Peyer's patch (tissue), 4 donors: ENCODE measurements at places on chromosomes 4 and X. TPM values are rescaled to one million over a fixed set of nuclear protein-coding genes. Genes with fewer than 3 reads are reported as not detected.

DNA sequence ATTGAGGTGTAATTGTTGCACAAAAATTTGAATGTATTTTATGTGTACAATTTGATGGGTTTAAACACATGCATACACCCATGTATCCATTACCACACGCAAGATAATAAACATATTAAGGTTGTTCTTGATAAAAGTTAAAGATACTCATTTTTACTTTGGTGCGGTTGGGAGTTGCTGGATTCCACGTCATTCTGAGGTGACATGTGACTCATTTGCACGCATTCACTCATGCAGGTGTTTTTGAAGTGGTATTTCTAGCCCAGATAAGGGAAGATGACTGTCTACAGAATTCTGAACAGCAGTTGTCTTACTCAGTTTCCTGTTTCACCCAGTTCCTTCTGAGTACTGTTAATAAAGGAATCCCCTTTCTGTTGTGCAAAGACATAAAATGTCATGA lies 142.0 kb downstream of the RTL3 start:
- DNase-seq: no peak
- H3K27me3 ChIP-seq: no peaks in the 10 kb centered on the region
- no peaks in the 10 kb centered on the region for H3K36me3 ChIP-seq
- no peak overlapping the region for H3K4me3 ChIP-seq

- H3K4me3 ChIP-seq: no peak overlapping the region
- no peaks in the 10 kb centered on the region for H3K27me3 ChIP-seq
- no peaks in the 10 kb centered on the region for H3K36me3 ChIP-seq
- H3K4me1 ChIP-seq: no peaks in the 10 kb centered on the region
These were observed 40.2 kb upstream of the NHSL2 start for GRCh38 chrX:71870208-71871098.

GRCh38 chr4:158008551-158009218 lies 164.1 kb downstream of the GASK1B start:
- H3K27ac ChIP-seq: no peak overlapping the region
- no peaks in the 10 kb centered on the region for H3K4me1 ChIP-seq
- H3K36me3 ChIP-seq: no peaks in the 10 kb centered on the region
- H3K27me3 ChIP-seq: no peaks in the 10 kb centered on the region
- no peak overlapping the region for H3K4me3 ChIP-seq

The MTNR1A gene
- not detected for total RNA-seq

DNA sequence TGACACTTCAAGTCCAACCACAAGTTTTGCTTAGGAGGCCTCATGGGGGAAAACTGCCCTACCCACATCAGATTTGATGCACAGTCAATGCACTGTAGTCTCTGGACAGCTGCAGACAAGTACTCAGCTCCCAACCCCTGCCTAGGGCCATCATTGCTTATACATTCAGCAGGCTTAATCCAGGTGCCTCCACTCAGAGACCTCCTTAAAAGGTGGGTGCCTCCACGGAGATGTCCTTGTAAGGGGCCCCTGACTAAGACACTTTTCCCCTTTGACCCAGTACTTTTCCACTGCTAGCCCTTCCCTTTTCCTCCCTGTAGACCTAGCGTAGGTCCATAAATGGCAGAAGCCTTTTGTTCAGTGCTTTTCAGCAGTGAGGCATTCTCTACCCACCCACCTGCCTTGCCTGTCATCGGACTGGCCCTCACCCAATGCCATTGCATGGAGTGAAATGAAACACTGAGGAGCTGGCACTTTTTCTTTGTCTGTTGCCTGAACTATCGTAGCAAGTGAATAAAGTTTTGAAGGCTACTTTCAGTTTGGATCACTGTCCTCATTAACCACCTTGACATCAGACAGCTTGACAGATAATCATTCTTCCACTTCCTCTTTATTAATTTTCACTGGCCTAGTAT lies 23.8 kb upstream of the PLK4 start:
- H3K27me3 ChIP-seq: no peaks in the 10 kb centered on the region
- no peaks in the 10 kb centered on the region for H3K4me1 ChIP-seq
- no peak overlapping the region for H3K27ac ChIP-seq
- no peaks in the 10 kb centered on the region for H3K36me3 ChIP-seq
- H3K4me3 ChIP-seq: no peak overlapping the region

DNA sequence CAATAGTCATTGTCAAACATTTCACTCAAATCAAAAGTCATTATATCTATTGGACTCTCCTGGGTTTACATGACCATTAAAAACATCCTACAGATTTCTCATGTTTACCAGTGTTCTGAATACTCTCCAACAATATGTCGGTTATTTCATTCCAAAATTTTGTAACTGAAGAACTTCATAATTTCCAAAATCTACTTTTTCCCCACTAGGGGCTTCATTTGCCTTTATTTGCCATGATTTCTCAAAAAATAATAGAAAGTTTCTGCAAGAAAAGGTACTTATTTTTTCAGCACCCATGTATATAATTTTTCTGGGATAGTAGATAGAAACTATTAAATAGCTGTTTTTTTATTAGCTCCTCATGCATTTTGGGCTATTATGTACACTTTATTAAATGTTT lies 49.0 kb downstream of the PRDM5 start:
- no peak overlapping the region for H3K4me3 ChIP-seq
- H3K4me1 ChIP-seq: no peaks in the 10 kb centered on the region
- no peak overlapping the region for H3K27ac ChIP-seq
- H3K27me3 ChIP-seq: no peaks in the 10 kb centered on the region

DNA sequence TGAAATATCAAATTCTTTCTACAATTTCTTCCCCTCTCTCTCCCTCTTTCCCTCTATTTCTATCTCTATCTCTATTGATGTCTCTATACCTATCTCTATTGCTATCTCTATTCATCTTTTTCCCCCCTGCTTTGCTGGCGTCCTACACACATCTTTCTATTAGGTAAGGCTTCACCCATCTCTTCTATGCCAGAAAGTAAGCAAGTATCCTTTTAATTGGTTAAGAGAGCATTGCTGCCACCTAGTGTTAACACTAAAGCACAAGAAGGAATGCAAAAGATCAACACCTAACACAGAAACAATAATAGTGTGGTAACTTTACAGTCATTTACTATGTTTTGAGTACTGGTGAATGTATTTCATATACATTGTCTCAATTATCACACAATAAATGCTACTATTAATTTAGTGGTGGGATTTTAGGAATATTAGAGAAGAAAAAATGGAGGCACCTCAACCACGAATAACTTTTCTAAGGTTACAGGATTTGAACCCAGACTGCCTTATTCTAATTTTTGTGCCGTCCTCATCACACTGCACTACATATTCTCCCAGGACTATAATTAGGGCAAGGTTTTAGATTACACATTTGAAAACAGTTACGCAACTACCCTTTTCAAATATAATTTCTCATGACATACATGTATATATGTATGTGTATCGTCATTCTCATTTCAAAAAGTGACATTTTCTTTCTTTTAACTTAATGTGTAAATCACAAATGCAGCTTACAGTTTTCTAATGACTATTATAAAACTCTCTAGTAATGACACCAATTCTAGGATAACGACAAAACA lies 3.7 kb upstream of the C4orf36 start:
- no peaks in the 10 kb centered on the region for H3K36me3 ChIP-seq
- peaks cover 12% of the 10 kb centered on the region for H3K4me1 ChIP-seq
- H3K4me3 ChIP-seq: no peak overlapping the region
- H3K27ac ChIP-seq: no peak overlapping the region
- no peak for DNase-seq

DNA sequence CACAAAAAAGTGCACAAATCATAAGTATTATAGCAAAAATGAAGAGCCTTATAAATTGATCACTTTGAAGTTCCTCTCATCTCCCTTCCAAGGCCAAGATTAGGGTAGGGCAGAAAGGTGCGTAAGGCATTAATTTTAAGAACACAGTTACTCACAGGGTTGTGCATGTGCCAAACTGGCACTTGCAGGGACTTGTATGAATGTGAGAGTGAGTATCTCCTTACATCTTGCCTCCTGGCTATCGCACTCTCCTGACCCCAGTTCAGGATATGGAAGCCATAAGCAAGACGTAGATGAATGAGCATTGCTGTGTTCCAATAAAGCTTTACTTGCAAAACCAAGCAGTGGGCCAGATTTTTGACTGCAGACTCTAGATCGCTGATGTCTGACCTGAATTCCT lies 510.1 kb upstream of the AADAT start:
- H3K27me3 ChIP-seq: no peaks in the 10 kb centered on the region
- no peaks in the 10 kb centered on the region for H3K4me1 ChIP-seq
- DNase-seq: no peak
- no peaks in the 10 kb centered on the region for H3K36me3 ChIP-seq
- no peak overlapping the region for H3K27ac ChIP-seq

- DNase-seq: no peak
- H3K4me1 ChIP-seq: no peaks in the 10 kb centered on the region
- H3K27me3 ChIP-seq: no peaks in the 10 kb centered on the region
- no peaks in the 10 kb centered on the region for H3K36me3 ChIP-seq
- no peak overlapping the region for H3K4me3 ChIP-seq
- no peak overlapping the region for H3K27ac ChIP-seq
These were observed 146.3 kb downstream of the BRWD3 start for GRCh38 chrX:80663331-80663730.

DNA sequence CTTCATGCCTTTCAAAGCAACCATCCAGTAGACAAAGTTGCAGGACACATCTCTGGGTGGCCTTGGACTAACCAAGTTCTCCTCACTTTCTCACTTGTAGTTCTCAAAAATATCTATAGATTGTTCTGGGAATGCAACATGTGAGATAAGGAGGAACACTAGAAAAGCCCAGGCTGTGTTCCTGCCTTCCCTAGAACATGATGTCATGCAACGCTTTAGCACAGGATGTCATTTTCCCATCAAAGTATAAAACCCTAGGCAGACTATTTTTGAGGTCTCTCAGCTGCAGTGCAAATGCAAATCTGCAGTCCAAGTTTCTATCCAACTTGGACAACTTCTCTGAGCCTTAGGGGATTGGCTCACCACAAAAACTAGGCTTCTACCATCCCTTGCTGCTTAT lies 78.8 kb upstream of the PCDH7 start:
- no peak overlapping the region for H3K4me3 ChIP-seq
- no peaks in the 10 kb centered on the region for H3K4me1 ChIP-seq
- H3K36me3 ChIP-seq: no peaks in the 10 kb centered on the region
- H3K27ac ChIP-seq: no peak overlapping the region
- no peak for DNase-seq

GRCh38 chr4:2936773-2937145 lies 26.4 kb downstream of the NOP14 start:
- DNase-seq: peak; percentile 48
- no peaks in the 10 kb centered on the region for H3K27me3 ChIP-seq
- no peak overlapping the region for H3K27ac ChIP-seq
- no peak overlapping the region for H3K4me3 ChIP-seq
- H3K36me3 ChIP-seq: no peaks in the 10 kb centered on the region
- peaks cover 17% of the 10 kb centered on the region for H3K4me1 ChIP-seq

DNA sequence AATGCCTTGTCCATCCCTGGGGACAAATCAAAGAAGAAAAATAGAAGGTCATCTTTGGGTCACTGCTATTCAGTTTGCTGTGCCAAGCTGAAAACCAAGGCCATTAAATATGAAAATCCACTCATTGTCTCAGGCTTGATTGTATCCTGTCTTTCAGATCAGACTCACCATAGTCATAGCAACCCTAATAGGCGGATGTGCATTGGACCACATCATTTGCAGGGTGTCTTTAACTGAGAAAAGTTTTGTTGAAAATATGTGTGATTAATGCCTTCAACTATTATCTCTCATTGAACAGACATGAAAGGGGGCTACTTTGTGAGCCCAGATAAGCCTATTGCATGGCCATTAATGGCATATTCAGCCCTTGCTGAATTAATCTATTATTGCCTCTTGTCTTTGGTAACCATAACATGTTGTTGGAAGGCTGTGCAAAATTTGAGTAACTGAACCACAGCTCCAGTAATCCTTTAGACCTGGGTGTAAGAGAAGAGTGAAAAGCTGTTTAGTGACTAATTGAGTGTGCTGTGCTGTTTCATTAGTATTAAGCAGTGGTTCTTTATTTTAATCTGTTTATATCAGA lies 453.6 kb upstream of the EPHA5 start:
- no peaks in the 10 kb centered on the region for H3K4me1 ChIP-seq
- no peak overlapping the region for H3K27ac ChIP-seq
- no peaks in the 10 kb centered on the region for H3K27me3 ChIP-seq

GRCh38 chrX:15215366-15215765 lies 54.5 kb downstream of the ASB9 start:
- no peak for DNase-seq
- H3K4me3 ChIP-seq: no peak overlapping the region
- H3K27me3 ChIP-seq: no peaks in the 10 kb centered on the region
- no peak overlapping the region for H3K27ac ChIP-seq
- no peaks in the 10 kb centered on the region for H3K4me1 ChIP-seq

The EFHC2 gene
- total RNA-seq: 1.3 TPM

The SLC38A5 gene
- total RNA-seq: 10.6 TPM

The IL2 gene
- not detected for total RNA-seq

GRCh38 chr4:174284487-174284886 lies 776 bp downstream of the CEP44 start:
- H3K4me3 ChIP-seq: peak overlapping the region; percentile 91
- no peaks in the 10 kb centered on the region for H3K36me3 ChIP-seq
- H3K4me1 ChIP-seq: peaks cover 21% of the 10 kb centered on the region
- H3K27ac ChIP-seq: peak overlapping the region; percentile 99
- no peaks in the 10 kb centered on the region for H3K27me3 ChIP-seq
- DNase-seq: no peak

The RAB9B gene
- 0.35 TPM for total RNA-seq

The FAM149A gene
- 13.8 TPM for total RNA-seq

The SHOX gene
- not detected for total RNA-seq

DNA sequence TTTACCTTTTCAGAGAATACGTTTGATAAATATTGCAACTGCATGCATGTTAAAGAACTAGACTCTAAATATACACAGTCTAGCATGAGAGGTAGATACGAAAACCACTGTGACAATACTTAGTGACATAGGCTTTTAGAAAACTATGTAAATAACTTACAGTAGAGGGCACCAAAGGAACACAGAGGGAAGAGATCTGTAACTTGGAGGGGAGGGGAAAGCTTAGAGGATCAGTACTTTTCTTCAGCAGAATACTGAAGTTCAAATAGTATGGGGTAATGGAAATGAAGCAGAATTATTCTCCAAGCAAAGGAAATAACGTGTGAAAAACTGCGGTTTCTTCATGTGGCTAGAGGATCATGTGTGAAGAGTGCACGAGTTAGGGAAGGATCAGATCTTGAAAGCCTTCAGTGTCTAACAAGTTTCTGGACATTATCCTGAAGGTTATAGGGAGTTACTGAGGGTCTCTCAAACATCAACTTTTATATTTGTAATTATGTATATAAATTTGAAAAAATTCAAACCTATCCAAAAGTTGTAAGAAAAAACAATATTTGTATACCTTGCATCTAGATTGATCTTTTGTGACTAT lies 264.3 kb downstream of the NPFFR2 start:
- H3K36me3 ChIP-seq: no peaks in the 10 kb centered on the region
- no peaks in the 10 kb centered on the region for H3K27me3 ChIP-seq
- DNase-seq: no peak
- no peak overlapping the region for H3K4me3 ChIP-seq
- no peak overlapping the region for H3K27ac ChIP-seq

The TMEM255A gene
- total RNA-seq: not detected

GRCh38 chrX:7147413-7147977 lies at the start of gene STS:
TSS of gene STS (plus strand) at chrX:7147712. CDS start at chrX:7253200, 105,488 bp downstream.
- H3K27me3 ChIP-seq: no peaks in the 10 kb centered on the region
- peak within 1 kb of the TSS; percentile 96 for H3K4me3 ChIP-seq
- H3K27ac ChIP-seq: peak within 1 kb of the TSS; percentile 96
- peak; percentile 76 for DNase-seq
- no peaks in the 10 kb centered on the region for H3K4me1 ChIP-seq

The STAP1 gene
- not detected for total RNA-seq
